ENCODE measurements at places on chromosomes 12 and 14. TPM values are rescaled to one million over a fixed set of nuclear protein-coding genes. Genes with fewer than 3 reads are reported as not detected.

DNA sequence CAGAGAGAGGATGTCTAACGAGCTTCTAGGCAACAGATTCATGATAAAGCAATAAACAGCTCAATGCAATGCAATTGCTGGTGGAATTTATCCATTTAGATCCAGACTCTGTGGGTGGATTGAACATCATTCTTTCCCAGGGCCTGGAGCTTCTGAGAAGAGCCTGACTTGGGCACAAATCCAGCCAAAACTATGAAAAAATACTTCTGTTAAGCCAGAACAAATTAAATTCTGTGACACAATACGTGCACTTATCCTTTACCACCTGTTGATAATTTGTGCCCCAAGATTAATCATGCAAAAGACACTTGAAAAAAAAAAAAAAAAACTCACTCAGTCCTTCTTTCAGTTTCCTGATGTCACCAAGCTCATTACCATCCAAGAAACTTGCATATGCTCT lies 446.0 kb upstream of the DCN start:
- H3K27ac ChIP-seq = no peak overlapping the region
- H3K4me1 ChIP-seq = no peaks in the 10 kb centered on the region
- no peaks in the 10 kb centered on the region for H3K36me3 ChIP-seq
- DNase-seq = no peak
- no peaks in the 10 kb centered on the region for H3K27me3 ChIP-seq

DNA sequence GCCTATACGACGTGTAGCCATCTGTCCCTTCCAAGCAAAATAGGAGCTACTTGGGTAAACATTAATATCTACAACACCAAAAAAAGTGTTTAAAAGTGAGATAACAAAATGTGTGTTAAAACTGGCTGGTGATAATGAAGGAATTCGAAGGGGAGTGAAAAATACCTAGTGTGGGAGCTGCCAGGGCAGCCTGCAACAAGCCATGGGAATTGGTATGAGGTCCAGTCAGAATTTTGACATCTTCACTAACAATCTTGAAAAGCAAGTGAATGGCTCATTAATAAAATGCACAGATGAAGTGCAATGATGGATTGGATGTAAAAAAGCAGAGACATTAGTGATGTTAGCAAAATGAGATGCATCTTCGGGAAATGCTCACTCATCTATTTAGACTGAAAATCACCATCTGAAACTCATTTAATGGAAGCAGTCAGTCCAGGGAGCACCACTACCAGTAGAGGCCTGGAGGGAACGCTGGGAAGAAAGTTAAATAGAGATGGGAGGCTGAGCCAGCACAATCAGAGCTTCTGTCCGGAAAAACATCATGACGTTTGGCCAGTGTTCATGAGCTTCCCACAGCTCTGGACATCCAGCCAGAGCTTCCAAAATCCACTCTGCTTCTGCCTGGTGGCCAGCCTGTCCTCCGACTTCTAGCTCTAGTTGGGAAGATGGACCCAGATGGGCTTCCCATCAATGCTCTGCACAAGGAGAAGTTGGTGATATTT lies 405.0 kb upstream of the TMTC1 start:
- no peaks in the 10 kb centered on the region for H3K36me3 ChIP-seq
- no peaks in the 10 kb centered on the region for H3K4me1 ChIP-seq
- H3K4me3 ChIP-seq = no peak overlapping the region
- DNase-seq = no peak
- no peak overlapping the region for H3K27ac ChIP-seq
- H3K27me3 ChIP-seq = no peaks in the 10 kb centered on the region

- no peaks in the 10 kb centered on the region for H3K4me1 ChIP-seq
- no peak overlapping the region for H3K4me3 ChIP-seq
- no peak for DNase-seq
These were observed 42.2 kb downstream of the UBR7 start for GRCh38 chr14:93249128-93249831.

DNA sequence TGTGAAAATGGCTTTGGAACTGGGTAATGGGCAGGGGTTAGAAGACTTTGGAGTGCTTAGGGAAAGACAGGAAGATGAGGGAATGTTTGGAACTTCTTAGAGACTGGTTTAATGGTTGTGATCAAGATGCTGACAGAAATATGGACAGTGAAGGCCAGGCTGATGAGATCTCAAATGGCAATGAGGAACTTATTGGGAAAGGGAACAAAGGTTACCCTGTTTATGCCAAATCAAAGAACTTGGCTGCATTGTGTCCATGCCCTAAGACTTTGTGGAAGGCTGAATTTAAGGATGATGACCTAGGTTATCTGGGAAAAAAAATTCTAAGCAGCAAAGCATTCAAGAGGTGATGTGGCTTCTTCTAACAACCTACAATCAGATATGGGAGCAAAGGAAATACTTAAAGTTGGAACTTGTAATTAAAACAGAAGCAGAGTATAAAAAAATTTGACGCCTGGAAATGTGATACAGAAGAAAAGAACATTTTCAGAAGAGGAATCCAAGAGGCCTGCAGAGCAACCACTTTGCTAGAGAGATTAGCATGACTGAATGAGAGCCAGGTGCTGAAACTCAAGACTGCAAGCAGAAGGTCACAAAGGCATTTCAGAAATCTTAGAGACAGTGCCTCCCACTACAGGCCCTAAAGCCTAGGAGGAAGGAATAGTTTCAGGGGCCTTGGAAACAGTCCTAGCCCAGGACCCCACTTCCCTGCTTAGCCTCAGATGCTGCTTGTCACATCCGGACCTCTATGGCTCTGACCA lies 65.6 kb upstream of the FLRT2 start:
- DNase-seq = no peak
- no peak overlapping the region for H3K27ac ChIP-seq
- H3K27me3 ChIP-seq = no peaks in the 10 kb centered on the region
- H3K36me3 ChIP-seq = no peaks in the 10 kb centered on the region
- no peaks in the 10 kb centered on the region for H3K4me1 ChIP-seq
- H3K4me3 ChIP-seq = no peak overlapping the region

GRCh38 chr14:21015312-21015711 lies 9.5 kb downstream of the NDRG2 start:
- no peak overlapping the region for H3K27ac ChIP-seq
- peaks cover 38% of the 10 kb centered on the region for H3K36me3 ChIP-seq
- DNase-seq = no peak
- H3K4me1 ChIP-seq = no peaks in the 10 kb centered on the region

DNA sequence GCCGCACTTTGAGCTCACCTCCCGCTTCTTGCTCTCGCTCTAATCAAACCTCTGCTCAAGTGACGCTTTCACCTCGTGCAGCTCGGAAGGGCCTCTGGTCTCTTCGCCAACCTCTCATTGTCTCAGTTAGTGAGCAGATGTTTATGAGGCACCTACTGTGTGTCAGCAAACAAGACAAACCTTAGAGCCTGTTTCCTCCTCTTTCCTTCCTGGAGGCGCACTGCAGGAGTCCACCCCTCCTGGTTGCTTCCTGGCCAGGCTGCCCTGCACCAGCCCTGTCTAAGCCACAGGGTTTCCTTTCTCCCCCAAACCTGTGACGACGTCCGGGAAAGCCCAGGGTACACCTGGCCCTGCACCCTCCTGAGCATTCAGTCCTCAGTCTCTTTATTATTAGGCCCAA lies 84.2 kb downstream of the PHETA1 start:
- no peak overlapping the region for H3K27ac ChIP-seq
- DNase-seq = no peak
- no peaks in the 10 kb centered on the region for H3K4me1 ChIP-seq

DNA sequence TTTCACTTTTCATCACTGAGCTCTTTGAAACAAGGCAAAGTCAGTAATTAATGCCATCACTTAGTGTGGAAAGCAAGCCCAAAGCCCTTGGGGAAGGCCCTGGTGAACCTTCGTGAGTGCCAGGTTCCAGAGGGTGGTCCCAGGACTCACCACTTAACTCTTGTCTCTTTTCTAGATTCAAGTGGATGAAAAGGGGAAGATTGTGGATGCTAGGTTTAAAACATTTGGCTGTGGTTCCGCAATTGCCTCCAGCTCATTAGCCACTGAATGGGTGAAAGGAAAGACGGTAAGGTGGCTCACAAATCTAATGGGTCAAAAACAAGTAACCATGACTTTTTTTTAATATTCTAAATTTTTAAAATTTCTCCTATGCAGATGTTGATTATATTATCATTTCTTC lies 2.8 kb downstream of the ISCU start:
- no peak overlapping the region for H3K4me3 ChIP-seq
- no peaks in the 10 kb centered on the region for H3K27me3 ChIP-seq
- H3K36me3 ChIP-seq = peaks cover 61% of the 10 kb centered on the region
- H3K4me1 ChIP-seq = peaks cover 15% of the 10 kb centered on the region
- DNase-seq = no peak

- H3K27ac ChIP-seq = no peak overlapping the region
- H3K4me3 ChIP-seq = no peak overlapping the region
- DNase-seq = no peak
- H3K27me3 ChIP-seq = no peaks in the 10 kb centered on the region
- no peaks in the 10 kb centered on the region for H3K4me1 ChIP-seq
These were observed 139.0 kb upstream of the LRIG3 start for GRCh38 chr12:59059088-59059935.

DNA sequence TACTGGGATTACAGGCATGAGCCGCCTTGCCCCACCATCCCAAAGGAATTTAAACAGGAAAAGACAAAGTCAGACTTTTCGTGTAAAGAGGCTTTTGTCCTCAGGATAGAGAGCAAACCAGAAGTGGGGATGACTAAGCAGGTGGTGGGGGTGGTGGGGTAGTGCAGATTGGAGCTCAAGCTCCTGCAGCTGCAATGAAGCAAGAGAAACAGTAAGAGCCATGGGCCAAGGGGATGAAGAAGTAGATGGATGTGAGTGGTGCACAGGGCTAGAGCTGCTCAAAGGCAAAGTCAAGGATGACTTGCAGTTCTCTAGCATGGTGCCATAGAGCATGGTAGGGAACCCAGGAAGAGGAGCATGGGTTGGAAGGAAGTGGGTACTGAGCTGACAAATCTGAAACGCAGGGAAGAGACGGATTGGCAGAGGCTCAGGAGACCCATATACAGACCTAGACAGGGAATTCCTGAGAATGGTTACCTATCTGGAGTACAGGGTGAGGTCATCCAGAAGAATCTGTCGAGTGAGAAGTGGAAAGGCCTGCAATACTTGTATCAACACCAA lies 11.4 kb upstream of the RNF34 start:
- peaks cover 8% of the 10 kb centered on the region for H3K4me1 ChIP-seq
- H3K4me3 ChIP-seq = no peak overlapping the region
- no peak for DNase-seq

- no peaks in the 10 kb centered on the region for H3K36me3 ChIP-seq
- peaks cover 17% of the 10 kb centered on the region for H3K4me1 ChIP-seq
These were observed 5.1 kb downstream of the ARHGDIB start for GRCh38 chr12:14956024-14956891.

GRCh38 chr14:92527721-92528120 lies 14.1 kb downstream of the RIN3 start:
- H3K27me3 ChIP-seq = no peaks in the 10 kb centered on the region
- peak overlapping the region; percentile 59 for H3K27ac ChIP-seq
- no peaks in the 10 kb centered on the region for H3K36me3 ChIP-seq
- no peak overlapping the region for H3K4me3 ChIP-seq

The MIPOL1 gene
- total RNA-seq = 45.1 TPM

The GLIPR1L1 gene
- total RNA-seq = not detected

The CLEC9A gene
- total RNA-seq = 2.6 TPM

All from stomach (tissue), 19 donors.